ENCODE measurements at places on chromosomes 4 and X.

- no peak for DNase-seq
These were observed 88.4 kb upstream of the TLL1 start for GRCh38 chr4:165784672-165785071.

DNA sequence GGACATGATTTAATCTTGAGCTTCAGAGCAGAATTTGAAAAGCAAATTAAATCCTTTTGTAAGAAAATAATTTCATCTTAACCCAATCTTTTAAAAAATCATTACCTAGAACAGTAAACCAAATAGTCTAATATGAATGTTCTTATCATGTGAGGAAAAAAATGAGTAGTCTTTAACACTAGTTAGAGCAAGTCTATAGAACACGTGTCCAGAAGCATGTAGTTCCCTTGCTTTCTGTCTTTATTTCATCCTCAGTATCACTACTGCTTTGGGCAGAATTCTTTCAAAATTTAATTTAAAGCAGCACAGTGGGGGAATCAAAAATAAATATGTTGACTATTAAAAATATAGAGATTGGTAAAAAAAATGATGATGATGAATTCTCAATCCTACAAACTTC lies 2.1 kb downstream of the RBM47 start:
- DNase-seq = no peak

DNA sequence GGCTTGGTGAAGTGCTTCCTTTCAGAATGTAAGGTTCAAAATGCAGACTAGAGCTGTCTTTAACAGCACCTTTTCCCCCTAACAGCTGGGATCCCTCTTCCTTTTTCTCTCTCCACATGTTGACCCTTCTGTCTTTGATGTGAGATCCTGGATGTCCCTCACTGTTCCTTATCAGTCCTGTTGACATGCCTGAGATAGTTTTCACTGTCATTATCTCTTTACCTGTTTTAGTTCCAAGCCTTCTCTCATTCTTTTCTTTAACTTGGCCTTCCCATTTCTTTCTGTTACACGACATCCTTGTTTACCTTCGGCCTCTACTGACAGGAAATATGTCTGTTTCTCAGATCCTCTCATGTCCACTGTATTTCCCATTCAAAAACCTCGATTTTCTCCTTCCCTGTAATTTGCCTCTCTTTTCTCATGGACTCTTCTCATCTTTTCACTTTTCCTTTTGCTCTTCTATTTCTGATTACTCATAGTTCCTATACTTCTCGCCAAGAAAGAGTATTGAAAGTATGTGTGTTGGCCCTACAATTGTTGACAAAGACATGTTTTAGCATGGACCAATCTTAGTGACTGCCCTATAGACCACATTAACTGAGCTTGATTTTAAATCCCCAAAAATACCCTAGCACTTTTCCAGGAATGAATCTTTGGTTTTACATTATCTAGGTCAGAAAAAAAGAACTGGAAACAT lies 1.2 kb upstream of the SOWAHB start:
- DNase-seq = no peak

GRCh38 chr4:169566021-169566818 lies 46.2 kb downstream of the NEK1 start:
- DNase-seq = peak; percentile 37
